NCI-H460 (cell line): ENCODE measurements at places on chromosomes 16 and 17. TPM values are rescaled to one million over a fixed set of nuclear protein-coding genes. Genes with fewer than 3 reads are reported as not detected.

The ACBD4 gene
- 12.0 and 12.3 TPM in 2 replicates for total RNA-seq

The KRTAP2-2 gene
- not detected in 2 replicates for total RNA-seq

The BEAN1 gene
- 0.42 and 0.46 TPM in 2 replicates for total RNA-seq

The CLEC19A gene
- 0.30 TPM in 1 of 2 replicates, not detected in the other for total RNA-seq

The GP1BA gene
- total RNA-seq: not detected in 2 replicates

The ABCA6 gene
- 0.30 and 0.63 TPM in 2 replicates for total RNA-seq

The KCNJ18 gene
- total RNA-seq: not detected in 2 replicates

The CD300LB gene
- not detected in 2 replicates for total RNA-seq

The SOX15 gene
- 0.47 TPM in 1 of 2 replicates, not detected in the other for total RNA-seq

The IGSF6 gene
- not detected in 2 replicates for total RNA-seq

The GPRC5B gene
- total RNA-seq: 0.10 TPM in 1 of 2 replicates, not detected in the other

The HAGH gene
- total RNA-seq: 63.2 and 73.9 TPM in 2 replicates

The GABARAPL2 gene
- 31.3 and 34.8 TPM in 2 replicates for total RNA-seq

The MT1F gene
- 0.72 and 0.97 TPM in 2 replicates for total RNA-seq

The GUCY2D gene
- total RNA-seq: 0.02 TPM in 1 of 2 replicates, not detected in the other

The NGFR gene
- 0.07 TPM in 1 of 2 replicates, not detected in the other for total RNA-seq

The MYH11 gene
- 0.02 TPM in 1 of 2 replicates, not detected in the other for total RNA-seq

The KRTAP9-4 gene
- not detected in 2 replicates for total RNA-seq

The GPRC5C gene
- 9.0 and 10.4 TPM in 2 replicates for total RNA-seq

The SNX20 gene
- not detected in 2 replicates for total RNA-seq

The CTCF gene
- total RNA-seq: 41.6 and 55.9 TPM in 2 replicates

The IRX3 gene
- total RNA-seq: 8.5 and 9.6 TPM in 2 replicates

The LITAFD gene
- 0.10 TPM in 1 of 2 replicates, not detected in the other for total RNA-seq

The METTL9 gene
- 251 and 259 TPM in 2 replicates for total RNA-seq

The HOXB2 gene
- total RNA-seq: 0.52 TPM in 1 of 2 replicates, not detected in the other

The KRTAP4-1 gene
- total RNA-seq: 0.17 TPM in 1 of 2 replicates, not detected in the other

The MSLN gene
- total RNA-seq: 0.29 and 0.54 TPM in 2 replicates

The SGCA gene
- total RNA-seq: not detected in 2 replicates

The CACNG4 gene
- 0.32 and 0.49 TPM in 2 replicates for total RNA-seq

The HOXB6 gene
- 11.6 and 13.7 TPM in 2 replicates for total RNA-seq

The SRCIN1 gene
- total RNA-seq: 2.8 and 3.0 TPM in 2 replicates

The MAPK7 gene
- total RNA-seq: 5.4 and 6.5 TPM in 2 replicates

The ZNF48 gene
- total RNA-seq: 8.3 and 8.4 TPM in 2 replicates

The SUZ12 gene
- 21.7 and 23.6 TPM in 2 replicates for total RNA-seq

The CBX2 gene
- 23.7 and 26.8 TPM in 2 replicates for total RNA-seq

The EMP2 gene
- total RNA-seq: 13.7 and 14.6 TPM in 2 replicates

The KRT25 gene
- not detected in 2 replicates for total RNA-seq

The KCNH6 gene
- not detected in 2 replicates for total RNA-seq

The KLHL10 gene
- total RNA-seq: 0.05 TPM in 1 of 2 replicates, not detected in the other

The SOST gene
- total RNA-seq: not detected in 2 replicates

The MYH8 gene
- total RNA-seq: not detected in 2 replicates

The CBLN1 gene
- 0.05 TPM in 1 of 2 replicates, not detected in the other for total RNA-seq

The KPNA2 gene
- total RNA-seq: 245 and 263 TPM in 2 replicates

The RTN4RL1 gene
- total RNA-seq: 0.12 TPM in 1 of 2 replicates, not detected in the other
